ENCODE measurements at places on chromosomes 6 and 20. TPM values are rescaled to one million over a fixed set of nuclear protein-coding genes. Genes with fewer than 3 reads are reported as not detected.

DNA sequence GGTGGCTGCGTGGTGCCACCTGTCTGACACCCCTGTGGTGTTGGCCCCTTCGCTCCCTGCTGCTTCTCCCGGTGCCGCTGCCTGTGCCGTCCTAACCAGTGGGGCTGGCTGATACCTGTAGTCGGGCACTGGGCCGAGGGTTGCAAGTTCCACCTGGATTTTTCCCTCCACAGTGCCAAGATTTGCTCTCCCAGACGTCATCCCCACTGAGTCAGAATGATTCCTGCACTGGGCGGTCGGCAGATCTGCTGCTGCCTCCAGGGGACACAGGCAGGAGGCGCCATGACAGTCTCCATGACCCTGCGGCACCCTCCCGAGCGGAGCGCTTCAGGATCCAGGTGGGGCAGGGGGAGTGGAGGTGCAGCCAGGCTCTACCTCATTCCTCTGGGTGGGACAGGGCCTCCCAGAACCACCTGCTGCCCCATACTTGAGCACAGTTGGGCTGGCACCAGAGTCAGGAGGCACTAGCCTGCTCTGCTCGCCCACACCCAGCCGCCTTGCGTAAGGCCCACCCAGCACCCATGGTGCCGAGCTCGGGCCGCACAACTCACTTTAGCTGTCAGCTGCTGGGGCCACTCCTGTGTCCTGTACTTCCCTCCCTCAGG, 60.2 kb downstream of the TCP11 start:
- DNase-seq: no peak

- no peak for DNase-seq
Measured at GRCh38 chr6:162219266-162219665, 508.3 kb downstream of the PRKN start.

- no peak for DNase-seq
Measured at GRCh38 chr20:19875376-19876221, 117.5 kb downstream of the RIN2 start.

DNA sequence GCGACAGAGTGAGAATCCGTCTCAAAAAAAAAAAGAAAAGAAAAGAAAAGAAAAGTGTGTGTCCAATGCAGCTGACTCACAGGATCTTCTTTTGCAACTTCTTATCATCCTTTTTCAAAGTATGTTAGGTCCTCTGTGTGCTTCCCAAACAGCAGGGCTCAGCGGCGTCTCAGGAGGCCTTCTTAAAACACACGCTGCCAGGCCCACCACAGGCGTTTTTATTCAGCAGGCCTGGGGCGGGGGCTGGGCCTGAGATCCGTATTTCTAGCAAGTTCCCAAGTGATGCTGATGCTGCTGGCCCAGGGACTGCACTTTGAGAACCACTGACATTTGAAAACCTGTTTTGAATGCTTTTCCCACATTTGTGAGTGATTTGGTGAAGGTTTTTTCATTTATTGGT, 57.1 kb downstream of the PSMG4 start:
- no peak for DNase-seq

The TMEM170B gene
- 6.9 TPM for total RNA-seq

The HLA-DPA1 gene
- total RNA-seq: 2.5 TPM

The HLA-DQB1 gene
- total RNA-seq: not detected

The LZTS3 gene
- total RNA-seq: not detected
